ENCODE measurements at places on chromosomes 16 and 17.

GRCh38 chr17:57544401-57544800 is 200.7 kb downstream of the CCDC182 start:
- DNase-seq: no peak

- DNase-seq: no peak
These were observed 75.9 kb upstream of the TNRC6C start for GRCh38 chr17:77882481-77883212.

GRCh38 chr17:8438441-8438840 is 2.8 kb downstream of the NDEL1 start:
- DNase-seq: no peak

DNA sequence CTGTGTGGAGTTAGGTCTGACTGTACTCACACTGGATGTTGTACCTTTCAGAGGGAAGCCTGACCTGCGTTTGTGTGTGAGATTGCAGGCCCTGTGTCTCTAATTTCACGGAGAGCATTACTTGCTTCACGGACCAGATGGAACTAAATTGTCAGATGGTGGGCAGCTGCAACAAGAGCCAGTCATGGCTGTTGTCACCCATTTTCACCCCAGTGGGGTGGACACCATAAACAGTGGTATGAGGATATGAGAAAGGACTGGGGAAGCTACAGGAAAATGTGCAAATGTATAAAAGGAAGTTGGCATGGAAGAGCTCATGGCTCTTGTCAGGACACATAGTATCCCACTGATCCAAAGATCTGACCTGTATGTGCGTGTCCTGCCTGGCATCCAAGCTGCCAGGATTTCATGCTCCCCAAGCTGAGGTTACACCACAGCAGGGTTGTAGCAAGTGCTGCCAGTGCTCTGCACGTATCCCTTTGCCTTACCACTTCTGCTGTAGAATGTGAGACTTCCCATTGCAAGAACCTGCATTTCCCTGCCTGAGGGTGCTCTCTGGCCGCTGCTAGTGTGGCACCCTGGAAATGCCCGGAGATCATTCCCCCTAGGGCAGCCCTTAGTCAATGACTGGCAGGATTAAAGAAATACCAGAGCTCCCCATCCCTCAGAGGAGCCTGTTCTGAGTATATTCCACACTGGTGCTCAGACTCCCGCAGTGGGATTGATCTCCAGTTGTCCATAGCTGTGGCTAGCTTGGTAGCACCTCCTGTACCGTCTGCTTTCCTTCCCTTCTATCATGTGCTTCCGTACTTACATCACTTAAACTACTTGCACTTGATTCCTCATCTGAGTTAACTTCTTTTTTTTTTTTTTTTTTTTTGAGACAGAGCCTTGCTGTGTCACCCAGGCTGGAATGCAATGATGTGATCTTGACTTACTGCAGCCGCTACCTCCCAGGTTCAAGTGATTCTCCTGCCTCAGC is 70.4 kb upstream of the TANC2 start:
- no peak for DNase-seq

DNA sequence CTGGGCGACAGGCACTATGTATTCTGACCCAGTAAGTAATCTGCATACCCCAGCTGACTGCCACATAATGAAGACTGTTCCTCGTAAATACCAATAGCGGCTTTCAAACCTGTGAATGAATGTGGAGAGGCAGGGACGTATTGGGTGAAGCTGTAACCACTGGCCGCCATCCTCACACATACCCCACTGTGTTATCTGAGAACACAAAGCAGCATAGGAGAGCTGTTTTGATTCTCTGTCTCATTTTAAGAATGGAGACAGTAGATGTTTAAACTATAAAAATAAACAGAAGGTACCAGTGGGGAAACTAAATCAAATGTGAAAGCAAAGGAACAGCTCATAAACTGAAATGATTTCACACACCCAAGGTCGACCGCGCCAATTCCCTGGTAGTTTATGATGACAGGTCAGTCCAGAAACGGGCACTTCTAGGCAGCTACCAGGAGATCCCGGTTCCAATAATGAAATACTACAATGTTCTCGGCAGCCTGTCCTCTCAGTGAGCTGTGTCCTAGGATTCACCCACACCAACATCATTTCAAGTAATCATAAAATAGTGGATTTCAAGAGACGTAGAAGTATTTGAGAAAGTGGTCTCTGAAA is 109.7 kb downstream of the ADCY9 start:
- DNase-seq: no peak

DNA sequence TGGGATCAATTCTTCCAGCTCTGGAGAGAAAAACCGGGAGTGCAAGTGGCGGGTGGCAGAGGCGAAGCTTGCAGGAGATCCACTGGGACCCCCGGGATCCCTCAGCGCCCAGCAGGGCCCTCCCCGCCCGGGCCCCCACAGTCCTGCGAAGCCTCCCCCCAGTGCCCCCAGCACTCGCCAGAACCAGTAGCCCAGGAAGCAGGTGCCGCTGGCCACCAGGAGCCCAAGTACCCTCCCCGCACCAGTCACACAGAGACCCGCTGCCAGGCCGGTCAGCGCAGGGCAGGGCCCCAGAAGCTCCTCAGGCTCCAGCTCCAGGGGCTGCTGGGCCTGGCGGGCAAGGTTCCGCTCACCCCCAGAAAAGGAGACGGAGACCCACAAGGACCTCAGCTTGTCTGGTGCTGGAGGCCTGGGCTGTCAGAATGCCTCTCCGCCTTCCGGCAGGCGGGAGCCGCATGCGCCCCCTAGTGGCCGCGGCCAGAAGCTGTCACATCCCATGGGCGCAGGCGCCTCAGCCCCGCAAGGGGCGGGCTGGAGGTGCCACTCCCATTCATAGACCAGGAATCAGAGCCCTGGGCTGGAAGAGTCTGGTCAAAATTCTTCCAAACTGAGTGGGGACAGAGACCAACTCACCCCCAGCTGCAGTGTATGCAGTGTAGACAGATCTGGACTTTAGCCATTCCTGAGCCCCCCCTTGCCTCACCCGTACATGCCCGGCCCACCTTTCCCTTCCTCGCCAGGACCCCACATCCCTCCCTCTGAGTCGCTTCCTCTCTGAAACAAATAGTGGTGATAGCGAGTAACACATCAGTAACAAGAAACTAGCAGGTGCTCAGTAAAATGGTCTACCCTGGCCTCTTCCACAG is 1002.3 kb downstream of the KCNJ18 start:
- DNase-seq: no peak

Data from right lung (tissue), 10 donors.